ENCODE measurements at places on chromosomes 13 and 19.

- no peak for DNase-seq
Measured at GRCh38 chr19:7933411-7933810, 7.5 kb upstream of the CTXN1 start.

- DNase-seq = no peak
Measured at GRCh38 chr13:34357435-34358232, 539.7 kb downstream of the RFC3 start.

DNA sequence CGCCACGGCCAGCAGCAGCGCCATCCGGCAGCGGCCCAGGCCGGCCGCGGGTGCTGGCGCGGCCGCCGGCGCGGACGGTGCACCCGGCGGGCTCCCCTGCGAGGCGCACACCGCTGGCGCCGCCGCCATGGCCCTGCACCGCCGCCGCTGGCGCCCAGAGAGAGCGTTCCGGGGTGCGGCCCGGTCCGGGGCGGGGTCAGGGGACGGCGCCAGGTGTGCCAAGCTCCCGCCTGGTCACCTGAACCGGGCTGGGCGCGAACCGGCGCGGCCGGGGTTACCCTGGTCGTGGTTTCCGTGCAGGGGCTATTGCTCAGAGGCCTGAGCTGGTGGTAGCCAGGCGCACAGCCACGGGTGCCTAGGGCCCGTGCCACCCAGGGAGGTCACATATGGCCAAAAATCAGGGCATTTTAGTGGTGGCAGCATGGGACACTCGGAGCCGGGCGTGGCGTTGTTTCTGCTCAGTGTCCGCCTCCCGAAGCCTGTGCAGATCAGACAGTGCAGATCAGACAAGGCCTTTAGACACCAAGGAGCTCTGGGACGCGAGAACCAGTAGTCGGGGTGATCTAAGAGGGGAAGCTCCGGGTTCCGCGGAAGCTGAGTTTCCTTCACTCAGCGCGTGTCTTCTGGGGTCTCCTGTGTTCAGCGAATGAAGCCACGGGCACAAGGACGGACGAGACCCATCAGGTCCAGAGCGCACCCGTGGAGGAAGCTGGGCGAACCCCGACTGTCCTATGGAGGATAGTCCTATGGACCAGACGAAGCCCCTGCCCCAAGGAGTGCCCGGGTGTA, at the start of gene TMEM238:
Gene TMEM238, minus strand, starts transcription at position 162 of the 789 bp plus-strand sequence. Its CDS starts 33 bp downstream, at position 129.
- DNase-seq = no peak

GRCh38 chr13:78152415-78152814, 233.8 kb upstream of the EDNRB start:
- no peak for DNase-seq

- no peak for DNase-seq
Measured at GRCh38 chr13:43543331-43543730, 243.4 kb downstream of the ENOX1 start.

DNA sequence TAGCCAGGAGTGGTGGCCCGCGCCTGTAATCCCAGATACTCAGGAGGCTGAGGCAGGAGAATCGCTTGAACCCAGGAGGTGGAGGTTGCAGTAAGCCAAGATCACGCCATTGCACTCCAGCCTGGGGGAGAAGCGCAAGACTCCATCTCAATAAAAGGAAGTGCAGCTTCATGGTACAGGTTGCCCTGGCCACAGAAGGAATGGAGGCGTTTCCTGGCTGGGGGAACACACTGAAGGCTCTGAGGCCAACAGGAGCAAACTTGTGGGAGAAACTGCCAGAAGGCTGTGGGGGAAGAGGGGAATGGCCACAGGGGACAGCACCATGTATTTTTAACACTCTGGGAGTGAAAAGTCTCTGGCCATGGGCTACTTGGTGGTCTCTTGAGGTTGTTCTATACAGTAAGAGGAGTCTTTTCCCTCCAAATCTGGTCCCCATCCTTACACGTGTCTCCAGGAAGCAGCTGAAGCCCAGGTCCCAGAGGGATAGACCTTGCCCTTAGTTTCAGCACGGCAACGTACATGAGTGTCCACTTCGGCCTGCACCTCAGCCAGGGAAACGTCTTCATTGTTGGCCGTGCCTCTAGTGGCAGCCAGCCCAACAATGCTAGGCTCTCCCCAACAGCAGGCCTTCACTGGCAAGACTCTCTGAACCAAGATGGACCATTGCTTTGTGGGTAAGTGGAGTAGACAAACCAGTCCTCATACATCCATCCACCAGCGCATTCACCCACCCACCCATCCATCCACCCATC, 7.4 kb downstream of the MICOS13 start:
- DNase-seq = no peak
